ENCODE measurements at places on chromosomes 4 and X. TPM values are rescaled to one million over a fixed set of nuclear protein-coding genes. Genes with fewer than 3 reads are reported as not detected.

GRCh38 chrX:107576841-107577240, 51.5 kb upstream of the PRPS1 start:
- no peak for DNase-seq

GRCh38 chrX:4181782-4182407, 468.4 kb upstream of the PRKX start:
- DNase-seq: no peak

DNA sequence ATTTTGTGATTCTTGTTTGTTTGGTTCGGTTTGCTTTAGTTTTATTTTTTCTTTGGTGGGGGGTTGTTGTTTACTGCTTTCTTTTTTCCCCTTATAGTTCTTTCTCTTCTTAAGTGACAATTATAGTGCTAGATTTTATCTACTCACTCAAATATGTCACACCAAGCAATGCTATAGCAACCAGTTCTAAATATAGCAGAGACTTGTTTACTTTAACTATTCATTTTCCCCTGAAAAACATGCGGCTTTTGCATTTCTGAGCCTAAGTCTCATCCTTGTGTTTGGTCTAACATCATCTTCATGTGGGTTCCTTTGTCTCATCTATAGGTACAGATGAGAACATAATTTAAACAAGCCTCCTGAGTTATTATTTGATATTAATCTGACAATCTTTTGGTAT, 676.6 kb downstream of the FAT4 start:
- no peak for DNase-seq

Gene CAPN6
- not detected for total RNA-seq

DNA sequence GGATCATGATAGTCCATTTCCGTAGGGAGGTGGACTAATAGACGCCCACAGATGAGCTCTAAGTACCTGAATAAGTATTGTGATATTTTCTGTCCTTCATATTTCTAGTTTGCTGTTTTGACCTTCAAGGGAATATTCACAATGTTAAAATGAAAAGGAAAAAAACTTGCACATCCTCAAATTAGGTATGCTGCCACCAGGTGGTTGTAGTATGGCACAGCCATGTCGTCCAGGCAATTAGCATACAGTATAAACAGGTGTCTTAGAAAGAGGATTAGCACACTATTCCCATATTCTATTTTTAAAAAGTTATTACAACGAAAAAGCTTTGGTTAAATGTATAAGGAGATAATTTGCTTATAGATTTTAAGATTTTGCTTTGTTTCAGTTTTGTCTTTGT, 802.0 kb downstream of the RPA4 start:
- peak; percentile 47 for DNase-seq

DNA sequence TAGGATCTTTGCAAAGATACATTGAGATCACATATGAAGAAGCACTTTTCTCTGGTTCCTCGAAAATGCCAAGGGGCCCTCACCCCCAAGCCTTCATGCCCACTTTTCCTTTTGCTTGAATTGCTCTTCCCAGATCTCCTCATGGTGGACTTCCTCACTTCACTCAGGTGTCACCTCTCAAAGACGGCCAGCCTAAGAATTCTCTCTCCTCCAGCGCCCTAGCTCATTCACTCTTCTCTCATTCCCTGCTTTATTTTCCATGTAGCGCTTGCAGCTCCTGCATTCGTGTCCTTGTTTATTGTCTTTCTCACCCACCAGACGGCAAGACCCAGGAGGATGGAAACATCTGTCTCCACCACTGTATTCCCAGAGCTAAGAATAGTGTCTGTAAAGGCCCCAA, 32.9 kb downstream of the CCKAR start:
- no peak for DNase-seq

GRCh38 chrX:26606971-26607370, 391.0 kb downstream of the MAGEB5 start:
- DNase-seq: no peak

GRCh38 chr4:140686796-140687195, 69.4 kb downstream of the TBC1D9 start:
- no peak for DNase-seq

Measured in fibroblast of lung (primary cell).